ENCODE measurements at places on chromosomes 2 and 18.

DNA sequence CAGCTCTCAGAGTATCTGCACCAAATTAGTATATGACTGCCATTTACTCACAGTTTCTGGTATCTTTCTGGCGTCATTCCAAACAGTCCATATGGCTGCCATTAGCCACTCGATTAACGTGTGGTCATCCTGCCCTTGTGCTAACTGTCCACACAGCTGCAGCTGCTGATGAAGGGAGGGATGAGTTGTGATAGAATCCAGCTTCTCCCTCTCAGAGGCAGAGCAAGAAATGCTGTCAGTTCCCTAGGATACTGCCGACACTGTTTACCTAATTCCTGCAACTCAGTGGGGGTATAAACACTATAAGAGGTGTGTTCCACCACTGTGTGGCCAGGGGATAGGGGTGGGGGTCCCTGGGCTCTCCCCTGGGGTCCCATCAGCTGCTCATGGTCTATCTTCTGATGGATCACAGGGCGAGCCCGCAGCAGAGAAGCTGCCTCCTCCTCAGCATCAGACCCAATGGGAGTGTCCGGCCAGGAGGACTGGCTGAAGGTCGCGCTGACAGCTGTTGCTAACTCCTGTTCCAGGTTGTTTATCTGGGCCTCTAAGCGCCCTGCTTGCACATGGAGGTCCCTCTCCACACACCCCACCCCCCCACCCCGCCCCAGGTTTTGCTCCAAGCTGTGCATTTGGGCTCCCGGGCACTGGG lies 17.3 kb upstream of the KLHL23 start:
- DNase-seq, result no peak

- no peak for DNase-seq
These were observed 259.2 kb downstream of the TGIF1 start for GRCh38 chr18:3709205-3709604.

DNA sequence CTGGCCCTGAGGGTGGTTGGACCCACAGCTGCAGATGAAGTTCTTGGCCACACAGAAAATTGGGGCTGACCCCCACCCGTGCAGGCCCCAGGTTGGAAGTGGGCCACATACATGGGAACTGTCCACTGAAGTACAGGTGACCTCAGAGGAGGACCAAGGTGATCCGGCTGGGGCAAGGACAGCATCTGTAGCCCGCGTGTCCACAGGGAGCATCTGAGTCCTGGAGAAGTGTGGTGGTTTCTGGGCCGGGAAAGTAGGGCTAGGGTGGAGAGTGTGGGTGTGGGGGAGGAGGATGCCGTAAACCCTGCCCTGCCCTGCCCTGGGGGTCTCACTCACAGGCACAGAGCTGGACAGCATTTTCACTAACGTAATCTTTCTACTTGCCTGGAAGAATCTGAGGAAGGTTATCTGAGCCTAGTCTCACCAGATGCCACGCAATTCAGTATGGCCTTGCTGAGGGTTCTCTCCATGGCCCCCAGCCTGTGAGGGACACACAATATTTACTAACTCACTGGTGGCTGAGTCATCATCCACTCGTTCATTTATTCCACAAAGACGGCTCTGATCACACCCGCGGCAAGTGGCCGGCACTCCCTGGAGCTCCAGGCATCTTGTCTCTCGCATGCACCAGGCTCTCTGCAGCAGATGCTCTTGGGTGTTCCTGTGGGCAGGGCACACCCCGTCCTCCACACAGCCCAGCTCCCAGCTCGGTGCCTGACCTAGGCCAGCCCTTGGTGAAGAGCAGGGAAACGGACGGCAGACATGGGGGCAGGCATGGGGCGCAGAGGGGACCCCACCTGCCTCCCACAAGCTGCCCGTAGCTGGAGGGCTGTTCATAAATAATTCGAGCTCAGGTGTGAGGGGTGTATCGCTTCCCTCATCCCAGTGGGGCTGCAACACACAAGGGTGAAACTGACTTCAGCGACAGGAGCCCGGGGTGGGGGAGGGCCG lies 51.2 kb downstream of the INHBB start:
- no peak for DNase-seq

DNA sequence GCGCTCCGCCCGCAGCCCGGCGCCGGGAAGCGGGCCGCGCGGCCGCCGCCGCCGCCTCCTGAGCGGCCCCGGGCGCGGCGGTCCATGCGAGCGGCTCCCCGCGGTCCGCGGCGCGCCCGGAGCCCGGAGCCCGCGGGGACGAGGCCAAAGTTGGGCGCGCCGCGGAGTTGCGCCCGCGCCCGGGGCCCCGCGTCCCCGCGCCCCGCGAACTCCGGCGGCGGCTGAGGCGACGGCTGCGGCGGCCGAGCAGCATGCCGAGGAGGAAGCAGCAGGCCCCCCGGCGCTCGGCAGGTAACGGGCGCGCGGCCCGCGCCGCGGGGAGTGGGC lies 992 bp downstream of the TSHZ1 start:
- no peak for DNase-seq

GRCh38 chr2:184369307-184369706 lies 229.0 kb upstream of the ZNF804A start:
- DNase-seq, result no peak

DNA sequence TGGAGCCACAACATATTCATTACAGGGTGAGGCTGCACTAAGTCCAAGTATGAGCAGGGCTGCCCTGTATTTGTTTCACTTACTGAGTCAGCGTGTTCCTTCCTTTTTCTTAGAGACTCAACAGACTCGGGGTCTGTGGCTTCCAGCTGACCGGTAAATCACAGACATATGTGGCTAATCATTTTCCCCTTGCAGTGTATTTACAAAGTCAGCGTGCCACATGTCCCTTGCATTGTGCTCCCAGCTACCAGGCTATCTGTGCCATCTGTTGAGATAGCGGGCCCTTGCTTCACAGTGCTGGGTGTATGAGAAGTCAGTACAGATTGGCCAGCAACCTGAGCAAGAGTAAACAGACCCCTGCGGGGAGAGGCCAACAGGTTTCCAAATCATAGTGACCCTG lies 254.3 kb downstream of the LRRTM1 start:
- peak; percentile 61 for DNase-seq

DNA sequence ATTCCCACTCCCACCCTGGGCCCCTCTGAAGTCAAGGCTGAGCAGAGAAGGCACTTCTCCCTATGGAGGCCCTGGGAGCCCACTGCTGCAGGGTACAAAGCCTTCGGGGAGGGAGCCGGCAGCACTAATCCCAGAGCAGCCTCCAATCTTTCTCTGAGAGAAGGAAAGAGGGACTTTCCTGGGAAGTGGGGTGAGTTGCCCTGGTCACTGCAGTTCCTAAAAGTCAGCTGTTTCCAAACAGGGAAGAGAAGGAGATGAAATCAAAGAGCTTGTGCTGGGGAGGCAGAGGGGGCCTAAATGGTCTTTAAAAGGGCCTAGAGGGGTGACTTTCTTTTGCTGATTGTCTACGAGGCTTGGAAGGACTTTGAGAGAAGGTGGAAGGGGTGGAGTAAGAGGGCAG lies 264.7 kb downstream of the TNS1 start:
- no peak for DNase-seq

DNA sequence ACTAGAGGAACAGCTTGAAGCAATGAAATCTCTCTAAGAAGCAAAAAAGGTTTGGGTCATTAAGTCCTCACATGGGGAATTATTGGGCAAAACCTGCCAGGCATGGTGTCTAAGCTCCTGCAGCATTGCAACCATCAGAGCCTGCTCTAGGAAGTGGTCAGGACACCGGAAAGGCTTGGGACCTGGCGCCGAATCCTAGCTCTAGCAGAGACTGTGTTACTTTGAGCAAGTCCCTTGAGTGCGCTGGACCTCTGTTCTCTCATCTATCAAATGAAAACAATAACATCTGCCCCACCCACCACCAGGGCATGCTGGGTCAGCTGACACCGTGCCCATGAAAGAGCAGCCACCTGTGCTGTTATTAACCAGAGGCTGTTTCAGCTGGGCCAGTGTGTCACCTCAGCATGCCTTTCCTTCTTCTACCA lies 6.3 kb downstream of the TMEM127 start:
- no peak for DNase-seq

GRCh38 chr18:46352520-46353250 lies 248.5 kb downstream of the HAUS1 start:
- DNase-seq, result no peak

DNA sequence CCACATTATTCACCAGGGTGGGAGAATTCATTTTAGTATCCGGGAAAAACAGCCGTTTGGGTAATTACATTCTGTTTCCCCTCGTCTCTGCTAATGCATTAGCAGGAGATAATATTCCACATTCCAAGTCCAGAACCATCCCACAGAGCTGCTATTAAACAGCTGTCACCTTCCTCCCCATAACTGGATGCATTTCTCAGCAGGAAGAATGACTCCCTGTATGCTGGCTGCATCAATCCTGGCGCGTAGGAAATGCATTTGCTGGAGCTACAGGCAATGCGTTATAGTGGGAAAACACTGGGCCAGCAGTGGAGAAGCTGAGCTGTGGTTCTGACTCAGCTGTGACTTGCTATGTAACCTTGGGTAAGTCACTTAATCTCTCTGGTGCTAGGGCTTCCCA lies 246.0 kb downstream of the CLIP4 start:
- DNase-seq, result no peak

DNA sequence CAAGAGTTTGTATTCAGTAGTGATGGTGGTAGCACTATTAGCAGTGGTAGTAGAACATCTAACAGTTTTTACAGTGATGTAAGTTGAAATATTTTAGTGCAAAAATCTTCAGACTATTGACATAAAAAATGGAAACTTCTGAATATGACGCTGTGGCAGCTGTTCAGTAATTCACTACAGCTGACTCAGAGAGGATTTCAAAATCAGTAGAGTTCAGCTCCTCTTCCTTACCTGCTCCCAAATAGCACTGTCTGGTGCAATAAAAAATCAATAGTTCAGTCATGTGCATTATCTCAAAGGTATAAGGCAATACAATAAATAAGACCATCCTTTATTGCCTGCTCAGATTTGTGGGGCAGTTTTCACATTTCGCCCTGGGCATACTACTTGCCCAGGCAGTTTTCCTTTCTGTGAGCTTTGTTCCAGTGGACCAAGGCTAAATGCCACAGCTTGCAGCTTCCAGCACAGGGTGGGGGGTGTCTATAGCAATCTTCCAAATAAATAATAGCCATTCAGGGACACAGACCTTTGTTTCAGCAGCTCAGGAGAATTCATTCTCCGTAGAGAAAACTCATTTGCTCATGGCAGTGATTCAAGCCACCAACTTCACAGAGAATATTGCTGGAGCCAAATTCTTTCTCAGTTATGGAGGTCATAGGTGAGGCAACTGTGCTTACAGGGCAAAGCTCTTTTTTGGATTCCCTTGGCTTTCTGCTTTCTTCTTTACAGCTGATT lies 33.9 kb upstream of the GORASP2 start:
- no peak for DNase-seq

DNA sequence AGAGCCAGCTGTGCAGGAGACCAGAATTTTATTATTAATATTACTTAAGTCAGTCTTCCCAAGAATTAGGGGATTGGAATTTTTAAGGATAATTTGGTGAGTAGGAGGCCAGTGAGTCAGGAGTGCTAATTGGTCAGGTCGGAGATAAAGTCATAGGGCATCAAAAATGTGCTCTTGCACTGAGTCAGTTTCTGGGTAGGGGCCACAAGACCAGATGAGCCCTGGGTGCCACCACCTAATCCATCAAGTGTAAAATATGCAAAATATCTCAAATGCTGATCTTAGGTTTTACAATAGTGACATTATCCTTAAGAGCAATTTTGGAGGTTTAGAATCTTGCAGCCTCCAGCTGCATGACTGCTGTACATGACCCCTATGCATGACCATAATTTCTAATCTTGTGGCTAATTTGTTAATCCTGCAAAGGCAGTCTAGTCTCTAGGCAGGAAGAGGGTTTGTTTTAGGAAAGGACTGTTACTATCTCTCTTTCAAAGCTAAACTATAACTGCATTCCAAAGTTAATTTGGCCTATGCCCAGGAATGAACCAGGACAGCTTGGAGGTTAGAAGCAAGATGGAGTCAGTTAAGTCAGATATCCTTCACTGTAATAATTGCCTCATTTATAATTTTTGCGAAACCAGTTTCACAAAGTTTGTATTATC lies 215.9 kb downstream of the RNF152 start:
- DNase-seq, result no peak

- DNase-seq, result peak; percentile 76
These were observed 14.7 kb upstream of the MRPL33 start for GRCh38 chr2:27756544-27757498.

- no peak for DNase-seq
These were observed 65.7 kb upstream of the PPM1B start for GRCh38 chr2:44102790-44103562.

GRCh38 chr2:33437815-33438214 lies 38.6 kb upstream of the RASGRP3 start:
- no peak for DNase-seq

- DNase-seq, result no peak
These were observed 238.3 kb downstream of the SLC8A1 start for GRCh38 chr2:40213619-40214018.

DNA sequence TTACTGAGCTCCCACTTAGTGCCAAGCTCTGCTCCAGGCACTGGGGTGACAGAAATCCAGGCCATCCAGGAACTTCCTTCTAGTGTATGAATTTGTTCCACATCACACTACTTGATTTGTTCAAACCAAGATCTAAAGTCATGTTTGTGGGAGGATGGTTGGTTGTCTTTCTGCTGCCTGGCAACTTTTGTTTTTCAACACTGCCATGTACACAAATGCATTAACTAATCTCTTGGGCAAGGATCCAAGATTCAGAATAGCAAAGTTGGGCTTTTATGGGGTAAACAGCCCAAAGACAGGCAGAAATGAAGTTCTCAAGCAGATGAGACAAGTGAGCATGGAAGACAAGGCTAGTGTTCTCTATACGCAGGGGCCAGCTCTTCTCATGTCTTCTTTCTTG lies 53.4 kb upstream of the PROKR1 start:
- no peak for DNase-seq

DNA sequence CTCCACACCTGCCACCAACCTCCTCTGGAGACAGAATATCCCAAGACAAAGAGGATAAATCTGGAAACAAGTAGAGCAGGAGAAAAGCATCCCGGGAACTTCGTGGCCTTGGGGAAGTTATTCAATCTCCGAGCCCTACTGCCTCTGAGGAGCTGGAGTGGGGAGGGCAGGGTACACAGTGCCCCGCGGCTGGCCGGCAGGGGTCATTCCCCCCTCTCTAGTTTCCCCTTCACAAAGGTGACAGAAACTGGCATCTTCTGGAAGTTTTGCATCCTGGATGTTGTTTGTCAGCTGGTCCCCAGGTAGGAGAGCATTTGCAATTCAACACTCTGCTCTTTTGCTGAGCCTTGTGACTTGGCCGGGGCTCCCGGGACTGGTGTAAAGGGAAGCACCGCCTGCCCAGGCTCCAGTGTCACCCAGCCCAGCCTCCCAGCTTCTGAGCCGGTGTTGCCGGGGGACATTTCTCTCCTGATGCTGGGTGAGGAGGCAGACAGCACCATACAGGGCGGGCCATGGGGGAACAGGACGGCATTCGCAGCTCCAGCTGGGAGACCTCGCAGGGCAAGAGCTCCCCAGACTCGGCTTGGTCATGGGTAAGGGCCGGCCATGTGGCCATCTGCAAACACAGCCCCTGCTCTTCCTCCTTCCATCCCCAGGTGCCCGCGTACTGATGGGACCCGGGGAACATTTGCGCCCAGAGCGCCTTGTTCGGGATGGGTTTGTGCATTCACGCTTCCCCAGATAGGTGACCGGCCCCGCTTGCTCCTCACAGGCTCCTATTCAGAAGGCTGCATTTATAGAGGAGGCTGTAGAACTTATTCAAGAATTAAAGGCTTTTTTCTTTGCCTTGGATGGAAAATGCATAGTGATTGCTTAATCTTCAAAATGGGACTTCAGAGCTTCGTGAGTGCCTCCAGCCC lies 7.4 kb upstream of the NTSR2 start:
- no peak for DNase-seq

- DNase-seq, result no peak
These were observed 153.9 kb downstream of the INSIG2 start for GRCh38 chr2:118242216-118242615.

- DNase-seq, result peak; percentile 48
These were observed 12.2 kb downstream of the SCN2A start for GRCh38 chr2:165251366-165251765.

- DNase-seq, result no peak
These were observed 101.6 kb downstream of the SLC4A3 start for GRCh38 chr2:219728991-219729487.

Measured in Kasumi-1 (cell line).